ENCODE measurements at places on chromosomes 2 and 18. TPM values are rescaled to one million over a fixed set of nuclear protein-coding genes. Genes with fewer than 3 reads are reported as not detected.

DNA sequence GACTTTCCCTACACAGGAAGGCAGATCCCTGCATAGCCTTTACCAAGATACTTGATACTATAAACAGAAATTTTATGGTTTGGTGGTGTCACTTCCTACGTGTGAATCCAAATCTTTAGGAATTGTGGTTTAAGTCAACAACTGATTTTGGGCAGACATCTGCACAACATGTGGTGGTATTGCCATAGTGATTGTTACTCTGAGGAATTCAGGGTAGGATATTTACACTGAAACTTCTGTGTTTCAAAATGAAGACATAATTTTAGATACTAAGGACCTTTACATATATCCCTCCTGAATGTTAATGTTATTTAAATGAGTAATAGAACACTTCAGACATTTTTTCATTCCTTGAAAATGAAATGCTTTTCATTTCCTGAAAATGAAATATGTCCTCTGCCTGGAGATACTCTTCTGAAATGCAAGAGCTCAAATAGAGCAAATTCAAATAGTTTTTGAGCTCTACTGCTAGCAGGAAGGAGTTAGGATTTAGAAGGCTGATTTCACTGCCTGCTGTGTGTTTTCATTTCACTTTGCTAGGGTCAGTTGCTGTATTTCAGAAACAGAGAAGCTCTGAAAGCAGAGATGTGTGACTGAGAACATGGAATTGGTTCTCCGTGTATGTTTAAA is 77.2 kb downstream of the MDH1 start:
- DNase-seq = no peak

GRCh38 chr2:19844750-19845149 is 57.0 kb downstream of the TTC32 start:
- peak; percentile 13 for DNase-seq

DNA sequence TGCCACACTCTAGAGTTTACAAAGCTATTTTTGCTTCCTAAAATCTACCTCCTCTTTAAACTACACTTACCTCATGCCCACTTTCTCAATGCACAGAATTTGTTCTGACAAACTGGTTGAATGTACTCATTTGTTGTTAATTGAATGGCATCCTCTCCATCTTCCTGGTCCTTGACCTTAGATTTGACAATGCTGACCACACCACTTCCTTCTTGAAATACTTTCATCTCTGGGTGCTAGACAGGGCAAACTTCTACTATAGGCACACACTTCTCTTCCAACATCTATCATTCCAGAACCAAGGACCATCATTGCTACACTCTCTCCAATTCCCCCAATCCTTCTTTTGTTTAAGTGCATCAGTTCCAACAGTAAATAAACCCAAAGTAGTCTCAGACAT is 22.3 kb downstream of the ARL5A start:
- no peak for DNase-seq

DNA sequence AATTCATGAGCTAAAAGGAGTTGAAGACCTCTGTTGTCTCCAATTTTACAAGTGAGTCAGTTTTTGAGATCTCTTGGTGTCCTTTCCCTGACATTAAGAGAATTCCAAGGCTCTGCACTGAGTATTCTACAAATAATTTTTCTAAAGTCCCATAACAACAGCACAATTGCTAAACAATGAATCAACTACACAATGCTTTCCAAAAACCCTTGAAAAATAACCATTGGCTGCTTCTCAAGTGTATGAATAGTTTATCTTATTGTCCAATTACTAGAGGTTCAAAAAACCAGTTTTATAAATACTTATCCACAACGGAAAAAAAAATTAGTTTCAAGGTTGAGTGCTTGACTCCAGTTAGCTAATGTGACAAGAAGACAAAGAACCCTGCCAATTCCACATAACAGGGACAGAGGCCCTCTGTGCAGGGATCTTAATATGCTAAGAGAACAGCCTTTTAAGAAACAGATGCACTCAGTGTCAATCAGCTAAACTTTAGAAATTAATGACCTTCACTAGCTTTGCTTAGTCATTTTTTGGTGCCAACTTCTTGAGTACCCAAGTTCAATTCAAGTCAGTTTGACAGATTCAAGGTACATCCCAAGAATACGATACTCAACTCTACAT is 266.6 kb upstream of the CYP26B1 start:
- no peak for DNase-seq

TRIM54 gene
- total RNA-seq = 4.2 TPM

PSMA8 gene
- total RNA-seq = not detected

SPATA3 gene
- not detected for total RNA-seq
